ENCODE measurements at places on chromosomes 1 and 21.

- DNase-seq = no peak
Observed at GRCh38 chr21:30628109-30628508, 6.9 kb upstream of the KRTAP20-2 start.

GRCh38 chr1:206102292-206102936, 14.8 kb downstream of the AVPR1B start:
- no peak for DNase-seq

DNA sequence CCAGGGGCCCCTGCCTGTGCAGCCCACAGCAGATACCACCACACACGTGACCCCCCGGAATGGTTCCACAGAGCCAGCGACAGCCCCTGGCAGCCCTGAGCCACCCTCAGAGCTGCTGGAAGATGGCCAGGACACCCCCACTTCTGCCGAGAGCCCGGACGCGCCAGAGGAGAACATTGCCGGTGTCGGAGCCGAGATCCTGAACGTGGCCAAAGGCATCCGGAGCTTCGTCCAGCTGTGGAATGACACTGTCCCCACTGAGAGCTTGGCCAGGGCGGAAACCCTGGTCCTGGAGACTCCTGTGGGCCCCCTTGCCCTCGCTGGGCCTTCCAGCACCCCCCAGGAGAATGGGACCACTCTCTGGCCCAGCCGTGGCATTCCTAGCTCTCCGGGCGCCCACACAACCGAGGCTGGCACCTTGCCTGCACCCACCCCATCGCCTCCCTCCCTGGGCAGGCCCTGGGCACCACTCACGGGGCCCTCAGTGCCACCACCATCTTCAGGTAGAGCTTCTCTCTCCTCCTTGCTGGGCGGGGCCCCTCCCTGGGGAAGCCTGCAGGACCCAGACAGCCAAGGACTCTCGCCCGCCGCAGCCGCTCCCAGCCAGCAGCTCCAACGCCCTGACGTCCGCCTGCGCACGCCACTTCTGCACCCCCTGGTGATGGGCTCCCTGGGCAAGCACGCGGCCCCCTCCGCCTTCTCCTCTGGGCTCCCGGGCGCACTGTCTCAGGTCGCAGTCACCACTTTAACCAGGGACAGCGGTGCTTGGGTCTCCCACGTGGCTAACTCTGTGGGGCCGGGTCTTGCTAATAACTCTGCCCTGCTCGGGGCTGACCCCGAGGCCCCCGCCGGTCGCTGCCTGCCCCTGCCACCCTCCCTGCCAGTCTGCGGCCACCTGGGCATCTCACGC, 51.0 kb downstream of the COL18A1 start:
- DNase-seq = no peak

DNA sequence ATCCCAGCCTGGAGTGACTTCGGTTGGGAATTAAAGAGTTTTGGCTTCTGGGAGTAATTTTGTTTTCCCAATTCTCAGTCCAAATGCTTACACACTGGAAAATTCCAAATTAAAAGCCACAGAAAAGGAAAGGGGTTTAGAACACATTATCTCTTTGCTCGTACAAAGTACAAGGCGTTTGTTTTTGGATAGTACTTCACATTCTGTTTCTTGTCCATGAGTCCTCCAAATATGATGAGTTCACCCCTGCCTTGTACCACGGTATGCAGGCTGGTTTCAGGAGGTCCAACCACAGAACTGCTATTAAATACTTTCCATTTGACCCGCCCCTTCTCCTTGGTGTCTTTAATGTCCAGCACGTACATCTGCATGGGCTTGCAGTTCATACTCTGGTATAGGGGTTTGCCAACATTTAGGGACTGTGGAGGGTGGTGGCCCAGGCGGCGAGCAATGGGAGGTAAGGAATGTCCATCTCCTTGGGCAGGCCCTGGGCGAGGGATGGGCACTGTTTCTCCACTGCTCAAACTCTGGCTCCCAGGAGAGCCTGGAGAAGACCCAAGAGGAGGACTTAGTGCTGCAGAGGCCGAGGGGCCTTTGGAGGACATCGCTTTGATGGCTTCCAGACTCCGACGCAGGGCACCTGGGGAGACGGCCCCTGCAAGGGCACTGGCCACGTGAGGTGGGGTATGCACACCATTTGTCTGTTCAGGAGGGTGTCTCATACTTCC, 13.7 kb upstream of the CPLANE2 start:
- DNase-seq = no peak

DNA sequence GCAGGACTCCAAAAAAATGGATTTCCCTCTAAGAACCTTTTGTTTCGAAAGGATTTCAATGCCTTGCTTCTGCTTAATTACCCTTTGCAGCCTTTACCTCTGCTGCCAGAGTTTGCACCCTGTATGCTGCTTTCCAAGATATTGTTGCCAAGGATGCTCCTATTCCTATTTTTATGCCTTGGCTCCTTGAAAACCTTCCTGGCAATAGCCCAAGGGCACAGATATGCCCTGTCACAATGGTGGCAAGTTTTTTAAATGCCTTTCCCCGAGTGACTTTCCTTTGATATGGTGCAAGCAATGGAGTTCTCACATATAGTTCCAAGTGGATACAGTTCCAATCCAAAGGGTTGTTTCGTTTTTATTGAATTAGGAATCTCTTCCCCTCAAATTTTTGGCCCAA, 1983.0 kb downstream of the MRPL39 start:
- no peak for DNase-seq

- DNase-seq = no peak
Observed at GRCh38 chr1:23722652-23723051, 20.6 kb upstream of the ELOA start.

- DNase-seq = no peak
Observed at GRCh38 chr1:17045634-17046333, 8.0 kb downstream of the SDHB start.

- no peak for DNase-seq
Observed at GRCh38 chr1:115133440-115133839, 44.1 kb upstream of the TSPAN2 start.

DNA sequence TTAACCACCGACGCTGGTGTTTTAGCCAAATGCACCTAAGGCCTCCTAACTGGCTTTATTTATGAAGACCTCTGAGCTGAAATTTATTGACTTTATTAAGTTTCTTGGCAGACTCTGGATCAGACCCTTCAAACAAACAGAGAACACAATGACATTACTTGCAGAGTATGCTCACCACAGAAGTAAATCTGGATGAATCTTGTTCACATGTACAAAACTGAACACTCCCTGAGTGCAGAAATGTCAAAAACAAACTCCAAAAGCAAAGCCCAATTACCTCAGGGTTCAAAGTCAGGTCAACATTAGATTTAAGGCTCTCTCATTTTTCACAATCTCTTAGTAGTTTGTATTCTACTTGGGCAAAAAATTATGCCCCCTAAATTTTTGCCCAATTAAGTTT, 218.6 kb downstream of the SLC45A1 start:
- no peak for DNase-seq

- no peak for DNase-seq
Observed at GRCh38 chr1:62273953-62274352, 45.3 kb downstream of the KANK4 start.

DNA sequence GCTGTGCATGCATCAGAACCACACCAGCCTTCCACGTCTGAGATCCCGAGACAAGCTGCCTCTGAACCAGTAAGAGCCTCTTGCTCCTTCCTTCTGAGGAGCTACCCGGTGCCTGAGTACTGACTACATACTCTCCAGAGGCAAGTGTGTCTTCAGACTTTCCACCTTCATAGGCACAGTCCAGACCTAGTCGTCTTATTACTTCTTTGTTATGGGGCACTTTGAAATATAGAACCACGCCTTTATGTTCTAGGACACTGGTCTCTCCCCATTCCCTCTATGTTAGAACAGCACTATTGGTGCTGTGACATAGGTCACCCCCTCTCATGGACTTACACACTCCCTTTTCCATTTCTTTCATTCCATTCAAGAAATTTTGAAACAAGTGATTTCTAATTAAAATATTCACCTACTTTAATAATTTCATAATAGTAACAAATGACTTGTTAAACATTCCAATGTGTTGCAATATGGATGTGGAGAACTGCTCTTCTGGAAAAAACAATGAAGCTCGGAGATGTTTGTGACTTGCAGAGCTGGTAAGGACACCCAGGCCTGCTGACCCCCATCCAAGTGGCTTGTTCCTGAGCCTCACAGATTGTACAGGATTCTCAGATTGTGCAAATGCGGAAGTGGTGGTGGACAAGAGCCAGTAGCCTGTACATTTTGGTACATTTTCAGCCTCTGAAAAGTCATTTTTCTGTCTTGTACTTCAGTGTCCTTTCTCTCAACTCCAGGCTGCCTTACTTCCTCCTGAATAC, 76.1 kb upstream of the SIPA1L2 start:
- DNase-seq = peak; percentile 66

DNA sequence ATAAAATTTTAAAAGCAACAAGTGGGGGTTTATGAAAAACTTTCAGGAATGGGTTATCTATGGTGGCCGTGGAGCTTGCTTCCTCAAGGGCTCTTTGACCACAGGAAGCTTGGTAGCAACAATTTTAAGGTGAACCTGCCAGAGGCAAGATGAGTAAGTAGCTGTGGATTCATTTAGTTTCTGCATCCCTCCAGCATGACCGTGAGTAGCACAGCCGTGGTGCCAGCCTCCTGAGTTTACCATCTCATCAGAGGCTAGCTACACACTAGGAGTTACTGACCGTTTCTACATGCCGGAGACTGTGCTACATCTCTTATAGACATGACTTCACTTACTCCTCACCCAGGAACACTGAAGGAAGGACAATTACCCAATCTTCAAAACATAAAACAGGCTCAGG, 30.1 kb upstream of the PLEKHG5 start:
- DNase-seq = no peak

DNA sequence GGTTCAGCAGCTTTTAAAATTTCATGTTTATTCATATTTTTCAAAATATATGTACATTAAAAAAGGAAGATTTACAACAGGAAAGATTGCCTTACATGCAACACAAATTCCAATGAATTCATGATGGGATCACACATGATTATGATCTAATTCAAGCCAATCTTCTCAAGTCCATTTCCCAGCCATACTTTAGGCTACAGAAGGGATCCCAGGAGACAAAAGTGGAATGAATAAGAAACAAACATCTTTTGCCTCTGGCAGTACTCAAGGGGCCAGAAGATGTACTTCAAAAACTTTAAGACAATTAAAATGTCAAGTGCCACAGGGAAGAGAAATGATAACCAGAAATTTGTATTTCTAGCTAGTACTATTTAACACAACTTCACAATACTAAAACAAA, 10.2 kb upstream of the SH2D5 start:
- DNase-seq = no peak

GRCh38 chr1:31062867-31063380, 2.6 kb downstream of the PUM1 start:
- DNase-seq = no peak

DNA sequence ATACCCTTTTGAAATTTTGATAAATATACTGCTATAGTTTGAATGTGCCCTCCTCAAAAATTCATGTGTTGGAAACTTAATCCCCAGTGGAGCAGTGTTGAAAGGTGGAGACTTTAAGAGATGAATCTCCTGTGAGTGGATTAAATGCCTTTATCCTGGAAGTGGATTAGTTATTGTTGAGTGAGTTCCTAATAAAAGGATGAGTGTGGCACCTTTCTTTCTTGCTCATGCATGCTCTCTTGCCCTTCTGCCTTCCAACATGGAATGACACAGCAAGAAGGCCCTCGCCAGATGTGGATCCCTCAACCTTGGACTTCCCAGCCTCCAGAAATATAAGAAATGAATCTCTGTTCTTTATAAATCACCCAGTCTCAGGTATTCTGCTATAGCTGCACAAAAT, 51.8 kb downstream of the CD160 start:
- DNase-seq = no peak

DNA sequence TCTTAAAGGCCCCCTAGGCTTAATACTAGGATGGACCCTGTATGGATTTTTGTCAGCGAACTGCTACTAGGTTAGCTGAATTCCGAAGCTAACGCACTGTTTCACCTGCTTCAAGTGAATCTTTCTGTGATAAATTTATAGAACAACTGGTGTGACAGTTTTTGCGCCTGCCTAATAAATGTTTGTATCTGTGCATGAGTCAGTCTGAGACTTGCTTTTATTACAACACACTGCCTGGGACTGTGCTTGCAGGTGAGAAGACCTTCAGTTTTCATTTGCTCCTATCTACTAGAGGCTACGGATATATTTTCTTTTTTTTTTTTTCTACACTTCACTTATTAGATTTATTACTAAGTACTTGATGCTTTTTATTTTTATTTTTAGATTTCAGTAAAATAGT, 420.9 kb downstream of the SMYD3 start:
- DNase-seq = no peak

- DNase-seq = no peak
Observed at GRCh38 chr1:151822404-151822803, 9.2 kb downstream of the RORC start.

DNA sequence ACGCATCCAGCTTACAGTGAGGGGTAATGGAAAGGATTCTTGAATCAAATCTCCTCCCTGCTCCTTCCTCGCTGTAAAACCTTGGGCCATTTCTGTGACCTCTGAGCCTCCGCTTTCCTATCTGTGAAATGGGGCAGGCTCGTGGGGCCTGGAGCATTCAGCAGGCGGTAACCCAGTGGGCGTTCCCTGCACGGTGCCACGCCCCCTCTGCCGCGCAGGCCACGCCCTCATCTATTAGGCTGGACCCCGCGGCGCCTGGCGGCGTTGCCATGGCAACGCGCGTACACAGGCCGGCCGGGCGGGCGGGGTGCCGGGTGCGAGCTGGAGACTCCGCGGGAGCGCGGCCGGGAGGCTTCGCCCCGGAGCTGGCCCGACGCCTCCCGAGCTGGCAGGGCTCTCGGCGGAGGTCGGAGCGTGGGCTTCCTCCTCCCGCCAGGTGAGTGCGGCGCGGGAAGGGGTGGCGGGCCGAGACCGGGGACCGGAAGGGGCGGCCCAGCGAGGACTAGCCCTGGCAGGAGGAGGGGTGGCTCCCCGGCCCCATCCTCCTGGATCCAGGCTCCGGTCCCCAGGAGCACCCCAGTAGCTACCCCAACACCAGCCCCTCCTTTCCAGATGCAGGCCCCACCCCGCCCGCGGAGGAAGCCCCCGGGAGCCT, at the start of gene FHAD1:
Gene FHAD1, plus strand, starts transcription at position 264 of the 655 bp plus-strand sequence. CDS start 4,562 bp downstream, outside the sequence.
- peak; percentile 95 for DNase-seq

- peak; percentile 51 for DNase-seq
Observed at GRCh38 chr1:61050541-61051442, 31.6 kb upstream of the NFIA start.

- DNase-seq = peak; percentile 79
Observed at GRCh38 chr21:43300496-43301408, 126.2 kb downstream of the SIK1 start.

- no peak for DNase-seq
Observed at GRCh38 chr1:66137235-66137634, 344.5 kb downstream of the PDE4B start.

- DNase-seq = no peak
Observed at GRCh38 chr1:112618114-112618720, 724 bp downstream of the ST7L start.

DNA sequence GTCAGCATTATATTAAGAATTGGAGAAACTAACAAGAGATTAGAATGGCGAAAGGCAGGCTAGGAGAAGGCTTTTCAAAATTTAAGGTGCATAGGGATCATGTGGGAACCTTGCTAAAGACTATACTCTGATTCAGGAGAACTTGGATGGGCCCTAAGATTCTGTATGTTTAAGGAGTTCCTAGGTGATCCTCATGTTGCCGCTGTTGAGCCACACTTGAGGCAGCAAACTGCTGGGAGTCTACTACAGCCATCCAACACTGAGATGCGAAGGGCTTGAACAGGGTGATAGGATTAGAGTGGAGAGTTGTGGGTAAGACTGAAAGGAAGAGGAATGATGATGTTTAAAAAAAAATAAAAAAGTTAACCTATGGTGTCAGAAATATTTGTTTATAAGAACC, 1013.2 kb downstream of the MRPL39 start:
- no peak for DNase-seq

All from upper lobe of left lung (tissue), 6 donors.